ENCODE measurements at places on chromosomes 11 and 22.
A peak's percentile ranks its signal among the peaks of the same experiment; 100 is the strongest.

DNA sequence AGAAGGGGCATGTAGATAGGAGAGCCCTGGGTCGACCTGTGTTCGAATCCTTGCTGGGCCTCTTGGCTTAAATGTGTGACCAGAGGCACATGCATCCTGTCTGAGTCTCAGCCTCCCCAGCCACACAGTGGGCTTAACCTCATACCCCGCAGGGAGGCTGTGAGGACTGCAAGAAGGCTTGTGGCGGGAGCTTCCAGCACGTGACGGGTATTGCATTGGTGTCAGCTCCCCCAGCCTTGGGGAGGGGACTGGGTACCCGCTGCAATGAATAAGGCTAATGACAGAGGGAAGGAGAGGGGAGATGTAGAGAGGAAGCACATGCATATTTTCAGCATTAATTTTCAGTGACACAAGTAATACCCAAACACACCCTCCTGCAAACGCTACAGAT is 8.1 kb downstream of the RASD2 start:
- no peak for DNase-seq

DNA sequence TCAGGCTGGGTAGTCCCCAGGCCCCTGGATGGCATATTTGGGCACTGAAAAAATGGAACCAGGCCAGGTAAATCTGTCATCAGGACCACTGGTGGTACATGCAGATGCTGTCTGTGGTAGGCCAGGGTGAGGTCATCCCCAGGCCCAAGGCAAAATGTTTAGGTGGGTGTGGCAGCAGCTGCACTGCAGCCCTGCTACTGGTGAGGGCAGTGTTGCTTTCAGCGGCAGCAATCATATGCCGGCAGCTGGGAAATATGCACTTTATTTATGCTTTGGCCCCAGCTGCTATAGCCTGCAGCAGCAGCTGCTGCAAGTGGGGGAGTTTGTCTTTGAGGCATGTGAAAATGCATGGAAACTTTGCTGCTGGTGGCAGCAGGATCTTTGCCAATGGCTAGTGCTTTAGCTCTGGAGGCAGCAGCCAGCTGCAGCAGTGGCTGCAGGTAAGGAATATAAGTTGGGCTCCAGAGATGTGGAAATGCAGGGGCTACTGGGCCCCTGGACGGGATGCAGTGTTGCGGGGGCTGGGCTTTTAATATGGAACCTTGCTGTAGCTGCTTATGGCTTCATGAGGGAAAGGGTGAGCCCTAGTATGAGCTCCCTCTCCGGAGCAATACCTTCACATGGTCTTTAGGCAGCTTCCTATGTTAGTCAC is 365.7 kb upstream of the CADM1 start:
- no peak for DNase-seq

DNA sequence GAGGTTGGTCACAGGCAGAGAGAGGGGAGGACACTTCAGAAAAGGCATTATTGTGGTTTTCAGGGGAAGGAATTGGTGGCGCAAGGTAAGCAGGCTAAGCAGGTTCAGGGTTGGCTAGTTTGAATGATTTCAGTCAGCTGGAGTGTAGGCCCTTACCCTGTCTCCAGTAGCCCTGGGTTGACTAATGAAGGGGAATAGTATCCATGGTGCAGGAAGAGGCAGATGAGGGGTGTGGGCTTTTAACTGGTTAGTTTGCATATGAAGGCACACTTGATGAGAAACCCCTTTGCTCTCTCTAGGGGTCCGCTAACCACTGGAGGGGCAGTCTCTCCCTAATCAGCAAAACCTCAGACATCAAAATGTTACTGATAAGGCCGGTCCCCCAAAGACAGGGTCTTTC is 249.7 kb downstream of the AASDHPPT start:
- DNase-seq = no peak

GRCh38 chr11:83063073-83063754 is 8.5 kb downstream of the RAB30 start:
- DNase-seq = no peak

- DNase-seq = no peak
Observed at GRCh38 chr22:49435596-49435995, 392.1 kb downstream of the BRD1 start.

- DNase-seq = no peak
Observed at GRCh38 chr11:20731676-20732215, 62.4 kb downstream of the NELL1 start.

GRCh38 chr11:78905756-78906155 is 331.1 kb upstream of the NARS2 start:
- DNase-seq = no peak

DNA sequence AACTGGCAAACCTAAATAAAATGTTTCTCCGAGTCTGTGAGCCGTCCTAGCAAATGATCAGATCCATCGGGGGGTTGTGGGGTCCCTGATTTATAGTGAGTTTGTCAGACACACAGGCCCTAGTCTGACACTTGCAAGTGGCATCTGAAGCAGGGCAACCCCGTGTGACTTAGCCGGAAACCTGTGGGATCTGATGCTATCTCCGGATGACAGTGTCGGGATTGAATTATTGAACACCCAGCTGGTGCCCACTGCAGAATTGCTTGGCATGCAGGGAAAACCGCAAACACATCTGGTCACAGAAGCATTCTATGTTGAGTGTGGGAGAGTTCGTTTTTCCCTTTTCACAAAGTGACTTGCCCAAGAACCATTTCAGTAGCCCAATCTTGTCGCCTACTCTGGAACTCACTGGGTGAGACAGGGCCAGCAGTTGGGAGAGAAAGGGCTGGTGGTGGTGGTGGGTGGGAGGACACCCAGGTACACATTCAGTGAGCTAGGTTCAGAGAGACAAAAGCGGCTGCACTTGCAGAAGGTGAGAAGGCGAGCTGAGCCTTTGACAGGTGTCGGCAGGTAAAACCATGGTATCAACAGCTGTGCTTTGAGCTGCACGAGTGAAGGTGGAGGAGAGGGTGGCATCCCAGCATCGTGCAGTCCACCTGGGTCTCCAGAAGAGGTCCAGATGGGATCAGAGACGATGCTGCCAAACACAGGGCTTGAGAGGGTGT is 33.7 kb upstream of the B3GAT1 start:
- DNase-seq = no peak

DNA sequence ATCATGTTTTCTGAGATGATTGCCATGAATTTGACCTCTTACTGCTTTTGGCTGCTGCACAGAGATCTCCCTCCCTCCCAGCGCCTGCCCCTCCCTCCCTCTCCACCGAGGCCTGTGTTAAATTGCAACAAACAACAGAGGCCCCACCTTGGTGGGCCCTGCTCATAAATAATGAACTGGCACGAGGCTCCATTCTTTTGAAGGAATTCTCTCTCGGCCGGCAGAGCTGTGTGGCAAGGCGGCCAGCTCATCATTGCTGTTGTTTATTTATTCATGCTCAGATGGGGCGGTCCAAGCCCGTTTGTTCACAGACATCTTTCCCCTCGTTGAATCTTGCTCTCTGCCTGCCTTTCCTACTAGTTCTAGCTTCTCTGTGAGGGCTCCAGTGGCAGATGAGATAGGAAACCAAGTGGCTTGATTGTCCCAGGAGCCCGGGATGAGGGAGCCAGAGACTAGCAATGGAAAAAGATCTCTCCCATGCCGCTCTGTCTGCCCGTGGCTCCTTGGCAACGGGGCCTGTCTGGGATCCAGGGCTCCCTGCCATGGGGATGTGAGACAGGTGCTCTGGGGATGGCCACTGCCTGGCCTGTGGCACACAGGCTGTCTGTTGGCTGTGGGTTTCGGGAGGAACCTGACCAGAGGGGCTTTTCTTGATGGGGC is 192.6 kb downstream of the DSCAML1 start:
- no peak for DNase-seq

- no peak for DNase-seq
Observed at GRCh38 chr22:19974268-19974861, 32.7 kb upstream of the TXNRD2 start.

GRCh38 chr11:62602141-62603071 is 741 bp upstream of the MTA2 start:
- peak; percentile 61 for DNase-seq

- peak; percentile 35 for DNase-seq
Observed at GRCh38 chr11:130050257-130050656, 19.4 kb upstream of the APLP2 start.

- no peak for DNase-seq
Observed at GRCh38 chr11:45374653-45375059, 88.5 kb upstream of the SYT13 start.

DNA sequence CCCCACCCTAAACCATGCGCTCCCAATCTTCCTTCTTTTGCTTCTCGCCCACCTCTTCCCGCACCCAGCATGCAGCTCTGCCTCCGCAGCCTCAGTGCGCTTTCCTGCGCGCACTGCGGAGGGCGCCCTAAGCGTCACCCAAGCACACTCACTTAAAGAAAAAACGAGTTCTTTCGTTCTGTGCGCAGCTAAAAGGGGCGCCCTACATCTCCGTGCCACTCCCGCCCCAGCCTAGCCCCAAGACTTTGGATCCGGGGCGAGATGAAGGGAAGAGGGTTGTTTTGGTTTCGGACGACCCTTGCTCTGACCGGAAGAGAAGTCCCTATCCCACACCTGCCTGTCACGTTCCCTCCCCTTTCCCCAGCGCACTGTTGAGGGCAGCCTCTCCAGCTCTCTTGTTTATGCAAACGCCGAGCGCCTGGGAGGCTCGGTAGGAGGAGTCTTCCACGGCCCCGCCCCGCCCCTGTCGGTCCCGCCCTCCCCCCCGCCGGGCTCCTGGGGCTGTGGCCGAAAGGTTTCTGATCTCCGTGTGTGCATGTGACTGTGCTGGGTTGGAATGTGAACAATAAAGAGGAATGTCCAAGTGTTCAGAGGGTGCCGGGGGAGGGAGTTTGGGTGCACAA is 5.3 kb downstream of the VSIG2 start:
- DNase-seq = peak; percentile 88

DNA sequence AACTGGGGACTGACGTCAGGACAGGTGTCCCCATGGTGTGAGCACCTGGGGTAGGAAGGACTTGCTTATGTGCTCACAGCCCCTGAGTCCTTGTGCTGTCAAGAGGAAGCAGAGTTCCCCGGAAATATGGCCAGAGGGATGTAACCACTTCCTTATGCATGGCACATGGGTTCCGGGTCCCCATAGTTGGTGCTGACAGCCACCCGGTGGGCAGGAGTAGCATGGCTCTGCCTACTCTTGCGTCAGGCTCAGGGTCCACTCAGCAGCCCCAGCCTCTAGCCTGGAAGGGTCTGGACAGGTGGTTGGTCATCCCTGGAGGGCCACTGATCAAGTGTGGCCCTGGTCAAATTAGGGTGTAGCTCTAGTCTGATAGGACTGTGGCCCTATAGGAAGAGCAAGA is 42.8 kb upstream of the CCND1 start:
- no peak for DNase-seq

DNA sequence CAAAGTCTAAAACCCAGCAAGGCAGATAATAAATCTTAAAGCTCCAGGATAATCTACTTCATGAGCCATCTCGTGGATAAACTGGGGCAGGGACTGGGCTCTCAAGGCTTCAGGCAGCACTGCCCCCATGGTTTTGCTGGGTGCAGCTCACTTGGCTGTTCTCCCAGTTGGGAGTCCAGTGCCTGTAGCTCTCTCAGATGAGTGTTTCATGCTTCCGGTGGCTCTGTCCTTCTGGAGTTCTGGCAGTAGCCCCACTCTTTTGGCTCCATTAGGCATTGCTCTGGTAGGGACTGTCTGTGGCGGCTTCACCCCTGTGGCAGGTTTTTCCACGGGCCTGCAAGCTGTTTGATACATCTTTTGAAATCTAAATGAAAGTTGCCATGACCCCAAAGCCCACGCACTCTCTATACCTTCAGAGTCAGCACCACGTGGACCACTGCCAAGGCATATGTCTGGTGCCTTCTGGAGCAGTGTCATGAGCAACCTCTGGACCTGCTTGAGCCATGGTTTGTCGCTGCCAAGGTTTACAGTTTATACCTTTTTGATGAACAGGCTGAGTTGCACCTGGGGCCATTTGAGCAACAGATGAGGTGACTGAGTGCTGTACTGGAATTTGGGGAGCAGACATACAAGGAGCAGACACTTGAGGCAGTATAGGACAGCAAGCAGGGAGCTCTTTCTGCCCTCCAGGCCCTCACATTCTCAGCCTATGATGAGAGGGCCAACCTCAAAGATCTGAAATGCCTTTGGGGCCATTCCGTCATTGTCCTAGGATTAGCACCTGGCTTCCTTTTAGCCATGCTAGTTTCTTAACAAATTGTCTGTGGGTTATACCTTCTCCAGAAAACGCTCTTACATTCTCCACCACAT is 48.6 kb downstream of the MTNR1B start:
- DNase-seq = no peak

- no peak for DNase-seq
Observed at GRCh38 chr11:3220521-3221407, 2.2 kb upstream of the MRGPRG start.

DNA sequence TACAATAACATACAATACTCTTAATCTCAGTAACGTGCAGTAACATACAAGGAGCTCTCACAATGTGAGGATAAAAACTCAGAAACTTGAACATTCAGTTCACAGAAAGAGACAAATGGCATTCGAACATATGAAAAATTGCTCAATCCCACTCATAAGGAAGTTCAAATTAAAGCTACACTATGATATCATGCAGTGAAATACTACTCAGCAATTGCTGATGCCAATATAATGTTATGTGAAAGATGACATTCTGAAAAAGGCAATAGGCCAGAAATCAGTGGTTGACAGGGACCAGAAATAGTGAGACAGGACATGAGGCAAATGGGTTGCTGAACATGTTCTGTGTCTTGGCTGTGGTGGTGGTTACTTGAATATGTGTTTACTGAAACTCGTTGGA is 33.7 kb upstream of the PITPNB start:
- no peak for DNase-seq

- peak; percentile 61 for DNase-seq
Observed at GRCh38 chr11:20050551-20051333, 109.5 kb downstream of the DBX1 start.

DNA sequence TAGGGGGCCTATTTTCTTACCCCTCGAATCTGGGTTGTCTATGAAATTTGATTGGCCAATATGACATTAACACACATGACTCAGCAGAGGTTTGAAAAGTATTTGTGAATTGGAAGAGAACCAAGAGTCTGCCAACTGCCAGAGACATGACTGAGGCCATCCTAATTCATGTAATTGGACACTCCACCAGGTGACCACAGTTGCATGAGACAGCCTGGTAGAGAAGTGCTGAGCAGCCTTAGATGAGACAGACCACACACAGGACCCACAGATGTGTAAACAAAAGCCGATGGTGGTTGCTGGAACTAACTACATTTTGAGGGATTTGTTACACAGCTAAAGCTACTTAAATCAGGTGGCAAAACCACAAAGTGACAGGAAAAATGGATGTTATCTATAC is 855 bp upstream of the MS4A5 start:
- no peak for DNase-seq

DNA sequence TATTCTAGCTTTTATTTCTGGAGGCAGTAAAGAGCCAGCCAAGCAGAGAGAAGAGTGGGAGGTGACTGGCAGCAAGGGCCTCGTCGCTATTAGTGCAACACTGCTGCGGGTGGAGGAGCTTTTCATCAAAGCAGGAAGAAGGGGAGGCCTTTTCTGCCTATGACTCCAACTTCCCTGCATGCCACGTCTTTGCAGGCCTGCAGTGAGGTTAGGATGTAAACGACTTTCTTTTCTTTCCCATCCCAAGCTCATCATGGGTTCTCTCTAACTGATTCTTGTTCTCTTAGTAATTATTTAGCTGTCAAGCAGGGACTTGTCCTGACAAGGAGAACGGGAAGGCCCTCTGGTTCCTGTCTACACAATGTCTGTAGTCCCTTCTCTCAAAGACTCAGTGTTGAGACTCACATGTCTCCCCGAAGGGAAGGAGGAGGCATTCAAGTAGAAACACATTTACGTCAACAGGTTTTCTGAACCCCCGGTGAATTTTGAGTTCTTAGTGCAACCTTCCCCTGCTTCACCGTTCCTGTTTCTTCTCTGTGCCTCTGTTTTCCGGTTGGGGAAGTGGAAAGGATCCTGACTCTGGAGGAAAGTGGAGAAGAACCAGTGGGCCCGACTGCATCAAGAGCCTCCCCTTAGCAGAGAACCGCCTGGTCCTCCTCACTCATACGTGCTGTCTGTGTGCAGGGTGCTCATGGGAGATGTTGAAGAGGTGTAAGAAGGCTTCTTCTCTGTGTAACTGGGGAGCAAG is 56.9 kb downstream of the PACS1 start:
- peak; percentile 50 for DNase-seq

All from prostate gland (tissue), 2 donors.